Sciatic nerve (tissue), 2 donors: ENCODE measurements at places on chromosomes 12 and 14. TPM values are rescaled to one million over a fixed set of nuclear protein-coding genes. Genes with fewer than 3 reads are reported as not detected.

The PCED1B gene
- total RNA-seq, result 5.0 TPM

The SYT1 gene
- total RNA-seq, result 9.0 TPM

The KLHDC2 gene
- total RNA-seq, result 58.9 TPM

The INHBC gene
- total RNA-seq, result not detected

The MGP gene
- 1,381 TPM for total RNA-seq

The KLRC2 gene
- total RNA-seq, result 0.67 TPM

The CCDC92 gene
- total RNA-seq, result 49.2 TPM

DNA sequence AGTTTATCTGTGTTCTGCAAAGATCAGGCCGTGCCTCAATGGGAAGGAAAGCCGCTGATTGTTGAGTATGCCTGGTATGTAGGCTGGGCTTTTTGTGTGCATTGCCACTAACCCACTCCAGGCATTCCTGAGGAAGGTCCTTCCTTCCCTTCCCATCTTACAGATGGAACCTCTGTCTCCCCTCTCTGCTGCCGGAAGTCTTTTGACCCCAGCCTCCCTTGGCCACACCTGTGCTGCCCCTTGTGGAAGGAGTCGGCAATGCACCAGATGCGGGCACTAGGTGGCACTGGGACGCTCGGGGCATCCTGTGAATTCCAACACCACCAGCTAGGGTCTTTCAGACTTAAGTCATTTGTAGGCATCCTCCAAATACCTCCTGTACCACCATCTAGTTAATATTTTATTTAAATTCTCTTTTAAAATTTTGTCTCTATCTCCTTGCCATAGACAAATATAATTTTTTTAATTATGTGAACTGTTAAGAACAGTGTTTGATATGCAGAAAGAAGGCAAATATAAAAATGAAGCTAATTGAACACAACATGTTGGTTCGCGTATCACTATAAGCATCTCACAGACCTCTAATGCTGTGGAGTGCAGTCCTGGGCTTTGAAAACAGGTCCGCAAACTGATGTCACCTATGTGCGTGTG, 99.6 kb downstream of the RIN3 start:
- DNase-seq, result no peak

DNA sequence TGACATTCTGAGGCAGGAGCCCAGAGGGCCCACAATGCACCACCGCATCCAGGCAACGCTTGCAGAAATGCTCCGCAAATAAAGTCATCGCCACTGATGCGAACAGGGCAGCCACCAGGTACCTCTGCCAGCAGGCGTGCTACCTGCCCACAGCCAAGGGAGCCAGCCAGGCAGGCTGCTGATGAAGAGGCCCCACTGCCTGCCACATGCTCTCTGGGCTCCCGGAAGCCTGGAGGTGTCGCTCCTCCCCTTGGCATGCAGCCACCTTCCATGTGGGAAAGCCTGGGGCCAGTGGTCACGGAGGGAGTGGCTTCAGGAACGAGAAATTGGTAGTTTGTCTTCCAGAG, 14.7 kb downstream of the GPR132 start:
- DNase-seq, result no peak

- no peak for DNase-seq
Measured at GRCh38 chr12:27284751-27285150, 40.7 kb downstream of the STK38L start.

DNA sequence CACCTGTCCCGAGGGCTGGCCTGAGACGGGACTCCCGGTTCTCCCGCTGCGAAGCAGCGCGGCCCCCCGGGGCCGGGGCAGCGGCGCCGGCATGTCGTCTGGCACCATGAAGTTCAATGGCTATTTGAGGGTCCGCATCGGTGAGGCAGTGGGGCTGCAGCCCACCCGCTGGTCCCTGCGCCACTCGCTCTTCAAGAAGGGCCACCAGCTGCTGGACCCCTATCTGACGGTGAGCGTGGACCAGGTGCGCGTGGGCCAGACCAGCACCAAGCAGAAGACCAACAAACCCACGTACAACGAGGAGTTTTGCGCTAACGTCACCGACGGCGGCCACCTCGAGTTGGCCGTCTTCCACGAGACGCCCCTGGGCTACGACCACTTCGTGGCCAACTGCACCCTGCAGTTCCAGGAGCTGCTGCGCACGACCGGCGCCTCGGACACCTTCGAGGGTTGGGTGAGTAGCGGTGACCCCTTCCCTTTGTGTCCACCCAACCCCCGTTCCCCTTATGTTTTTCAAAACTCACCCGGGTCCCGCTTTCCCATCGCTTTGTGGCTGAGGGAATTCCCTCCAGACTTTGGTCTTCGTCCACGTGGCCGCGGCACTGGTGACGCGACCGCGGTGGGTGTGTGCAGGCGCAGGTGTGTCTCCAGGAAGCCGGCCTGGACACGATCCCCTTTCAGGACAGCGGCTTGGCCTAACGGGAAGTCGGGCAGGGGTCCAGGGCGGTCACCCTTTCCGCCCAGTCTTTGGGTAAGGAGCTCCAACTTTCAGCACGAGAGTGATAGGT, 826 bp downstream of the PRKCH start:
- no peak for DNase-seq

- DNase-seq, result no peak
Measured at GRCh38 chr14:91138511-91139359, 24.9 kb downstream of the DGLUCY start.

DNA sequence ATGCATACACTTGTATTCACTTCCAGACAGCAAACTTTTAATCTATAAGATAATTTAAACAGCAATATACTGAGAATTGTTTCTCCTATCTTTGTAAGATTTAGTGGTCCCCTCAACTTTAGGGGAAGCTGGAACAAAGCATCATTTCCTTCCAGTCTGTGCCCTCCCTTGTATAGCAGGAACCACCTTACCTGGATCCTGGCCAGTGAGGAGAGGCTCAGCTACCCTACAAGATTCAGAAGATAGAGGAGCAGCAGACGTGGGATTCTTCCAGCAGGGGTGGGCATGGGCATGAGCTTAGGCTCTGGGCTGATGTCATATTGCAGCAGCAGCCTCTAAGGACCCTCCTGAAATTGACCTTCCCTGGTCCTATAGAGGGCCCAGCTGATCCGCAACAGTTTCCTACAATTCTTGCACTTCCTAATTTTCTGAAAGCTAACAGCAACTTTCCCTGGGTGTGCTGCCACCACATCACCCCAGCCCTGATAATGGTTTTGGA, 21.3 kb downstream of the MOK start:
- DNase-seq, result no peak

DNA sequence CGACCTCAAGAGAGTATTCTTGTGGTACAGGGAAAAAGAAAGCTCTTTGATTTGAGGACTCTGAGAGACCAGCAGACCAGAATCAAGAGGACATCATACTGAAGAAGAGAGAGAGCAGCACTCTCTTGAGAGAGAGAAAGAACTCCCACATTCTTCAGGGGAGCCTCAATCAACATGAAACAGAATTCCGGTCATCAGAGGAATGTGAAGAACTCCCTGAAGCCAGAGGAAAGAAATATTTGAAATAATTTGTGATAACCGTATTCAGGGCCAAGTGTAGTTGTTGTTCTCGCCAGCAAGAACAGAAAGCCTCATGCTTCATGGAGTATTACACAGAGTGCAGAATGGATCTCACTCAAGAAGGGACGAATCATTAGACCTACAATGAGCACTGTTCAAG, 363.8 kb upstream of the TMEM132C start:
- DNase-seq, result no peak

DNA sequence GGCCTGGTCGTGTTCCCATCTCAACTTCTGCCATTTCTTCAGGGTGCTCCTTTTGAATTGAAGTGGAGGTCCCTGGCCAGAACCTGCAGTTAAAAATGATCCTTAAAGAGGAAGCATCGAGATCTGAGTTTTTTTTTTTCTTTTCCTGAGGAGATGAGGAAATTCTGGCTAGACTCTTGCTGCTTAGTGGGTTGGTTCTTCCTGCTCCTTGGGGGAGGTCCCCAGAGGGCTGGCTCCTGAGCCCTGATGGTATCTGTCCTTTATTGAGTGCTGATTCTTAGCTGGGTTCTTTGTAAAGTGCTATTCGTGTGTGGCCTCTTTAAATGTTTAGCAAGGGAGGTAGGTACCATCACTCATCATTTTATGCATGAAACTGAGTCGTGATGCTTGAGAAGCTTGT, 11.7 kb downstream of the PELI2 start:
- DNase-seq, result no peak

DNA sequence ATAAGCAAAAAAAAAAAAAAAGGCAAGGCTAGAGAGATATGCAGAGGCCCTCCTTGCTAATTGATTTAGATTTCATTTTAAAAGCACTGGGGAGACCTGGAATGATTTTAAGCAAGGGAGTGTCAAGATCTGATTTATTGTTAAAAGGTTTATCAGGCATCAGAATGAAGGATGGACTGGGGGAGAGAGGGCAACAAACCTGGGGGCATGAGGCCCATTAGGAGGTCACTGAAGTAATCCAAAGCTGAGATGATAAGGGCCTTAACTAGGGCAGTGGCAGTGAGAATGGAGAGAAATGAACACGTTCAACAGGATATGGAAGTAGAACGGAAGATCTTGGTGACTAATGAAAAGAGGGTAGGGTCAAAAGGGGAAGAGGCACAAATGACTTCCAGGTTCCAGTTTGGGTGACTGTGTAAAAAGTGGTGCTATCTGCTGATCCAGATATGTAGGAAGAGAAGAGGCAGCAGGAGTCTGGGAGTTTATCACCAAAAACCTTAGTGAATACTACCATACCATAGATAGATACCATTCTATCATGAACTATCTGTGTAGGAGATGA, 24.0 kb downstream of the KITLG start:
- no peak for DNase-seq

DNA sequence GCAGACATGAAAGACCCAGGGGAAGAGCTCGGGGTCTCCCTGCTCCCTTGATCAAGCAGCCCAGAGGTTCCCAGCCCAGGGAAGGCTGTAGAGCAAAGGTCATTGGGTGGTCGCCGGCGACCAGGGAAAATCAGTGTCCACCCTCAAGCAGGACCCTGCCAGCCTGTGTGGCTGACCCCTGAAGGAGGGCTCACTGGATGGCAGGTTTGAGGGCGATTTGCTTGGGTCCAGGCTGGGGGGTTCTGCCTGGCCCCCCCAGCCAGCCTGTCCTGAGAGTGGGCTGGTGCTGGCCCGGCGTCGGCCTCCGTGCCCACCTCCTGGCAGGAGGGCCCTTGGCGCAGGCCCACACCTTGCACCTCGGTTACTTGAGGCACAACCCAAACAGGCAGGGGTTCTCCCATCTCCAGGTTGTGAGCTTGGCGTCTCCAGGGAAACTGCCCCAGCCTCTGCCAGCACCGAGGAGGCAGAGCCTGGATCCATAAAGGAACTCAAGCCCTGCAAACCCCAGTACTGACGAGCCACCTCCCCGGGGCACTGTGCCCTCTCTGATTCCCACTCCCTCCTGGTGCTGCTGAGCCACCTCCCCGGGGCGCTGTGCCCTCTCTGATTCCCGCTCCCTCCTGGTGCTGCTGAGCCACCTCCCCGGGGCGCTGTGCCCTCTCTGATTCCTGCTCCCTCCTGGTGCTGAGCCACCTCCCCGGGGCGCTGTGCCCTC, 329.0 kb upstream of the SFSWAP start:
- no peak for DNase-seq

DNA sequence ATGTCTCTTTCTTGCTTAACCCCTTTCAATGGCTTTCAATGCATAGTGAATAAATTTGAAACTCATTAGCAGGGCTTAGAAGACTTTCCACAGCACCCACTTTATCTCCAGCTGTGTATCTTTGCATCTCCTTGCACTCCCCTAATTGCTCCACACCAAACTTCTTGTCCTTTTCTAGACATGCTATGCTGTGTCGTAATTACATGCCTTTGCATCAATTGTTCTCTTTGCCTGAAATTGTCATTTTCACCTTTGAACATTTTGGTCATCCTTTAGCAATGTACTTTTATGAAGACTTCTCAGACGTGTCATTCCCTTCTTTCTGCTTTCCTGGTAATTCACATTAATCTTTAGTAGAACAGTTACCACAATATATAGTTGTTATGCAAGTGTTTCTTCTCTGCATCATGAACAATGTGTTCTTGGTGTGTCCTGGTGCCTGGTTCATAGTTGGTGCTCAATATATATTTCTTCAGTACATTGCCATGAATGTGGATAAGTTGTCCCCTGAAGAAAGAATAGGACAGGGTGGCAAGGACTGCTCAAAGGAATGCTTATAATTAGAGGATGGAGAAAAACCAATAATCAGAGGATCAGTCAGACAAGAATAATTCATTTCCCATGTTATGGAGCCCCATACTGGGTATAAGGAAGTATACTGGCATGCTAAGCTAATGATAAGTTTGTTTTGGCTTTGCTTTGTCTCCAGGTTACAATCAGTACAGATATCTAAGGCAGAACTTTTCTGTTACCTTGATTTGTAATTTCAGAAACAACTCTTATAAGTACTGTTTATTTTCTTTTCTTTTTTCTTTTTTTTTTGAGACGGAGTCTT, 27.2 kb downstream of the ARF6 start:
- DNase-seq, result no peak

DNA sequence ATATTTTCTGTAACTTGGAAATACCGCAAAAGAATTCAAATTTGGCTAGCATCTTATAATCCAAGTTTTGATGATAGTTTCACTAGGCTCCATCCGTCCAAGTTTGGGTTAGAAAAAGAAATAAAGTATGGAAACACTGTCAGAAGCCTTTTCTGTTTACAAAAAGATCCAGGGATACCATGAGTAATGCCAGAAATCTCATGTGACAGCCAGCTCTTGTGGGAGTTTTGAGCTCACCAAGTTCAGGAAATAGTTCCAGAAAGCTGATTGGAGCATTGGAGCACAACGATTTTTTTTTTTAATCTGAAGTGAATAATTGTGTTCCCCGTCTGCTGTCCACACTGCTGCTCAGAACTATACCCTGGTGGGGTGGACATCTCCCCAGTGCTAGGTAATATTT, 229.7 kb upstream of the NPAS3 start:
- no peak for DNase-seq

DNA sequence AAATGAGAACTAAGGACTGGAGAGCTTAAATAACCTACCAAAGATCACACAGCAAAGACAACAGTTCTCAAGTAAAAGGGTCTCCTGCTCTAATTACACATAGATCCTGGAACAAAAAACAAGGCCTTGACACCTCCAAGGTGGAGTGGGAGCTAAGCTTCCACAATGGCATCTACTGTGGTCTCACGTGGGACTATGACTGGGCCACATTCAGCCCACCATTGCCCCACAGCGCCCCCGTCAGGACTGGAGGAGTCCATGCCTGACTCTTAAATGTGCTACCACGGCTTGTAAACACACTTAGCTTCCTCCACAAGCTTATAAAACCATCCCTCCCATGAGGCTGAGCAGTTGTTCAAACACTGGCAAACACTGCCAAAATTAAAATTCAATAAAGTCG, 88.5 kb downstream of the GCH1 start:
- no peak for DNase-seq

GRCh38 chr12:78700565-78700964, 164.0 kb upstream of the SYT1 start:
- DNase-seq, result no peak

DNA sequence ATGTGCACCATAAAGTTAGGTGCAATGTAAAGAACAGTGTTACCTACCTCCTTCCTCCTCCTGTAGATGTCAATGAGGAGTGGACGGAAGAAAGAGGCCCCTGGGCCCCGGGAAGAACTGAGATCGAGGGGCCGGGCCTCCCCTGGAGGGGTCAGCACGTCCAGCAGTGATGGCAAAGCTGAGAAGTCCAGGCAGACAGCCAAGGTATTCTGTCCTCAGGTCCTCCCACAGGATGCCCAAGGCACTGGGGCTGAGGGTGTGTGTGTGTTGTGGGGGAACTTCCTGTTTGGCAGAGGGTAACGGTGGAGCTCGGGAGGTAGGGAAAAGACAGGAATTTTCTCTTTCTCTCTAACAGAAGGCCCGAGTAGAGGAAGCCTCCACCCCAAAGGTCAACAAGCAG, 6.4 kb downstream of the ATN1 start:
- no peak for DNase-seq
